Mesothelial cell of epicardium (in vitro differentiated cells): ENCODE measurements at places on chromosomes 5 and 9. TPM values are rescaled to one million over a fixed set of nuclear protein-coding genes. Genes with fewer than 3 reads are reported as not detected.

CCNI2 gene
- 1.5 to 2.5 TPM (median 1.8 TPM) in 3 replicates for total RNA-seq

IFNA21 gene
- total RNA-seq, result not detected in 3 replicates

SPATA31D4 gene
- not detected in 3 replicates for total RNA-seq

DIPK1B gene
- 56.2 to 60.5 TPM (median 58.1 TPM) in 3 replicates for total RNA-seq

SLC1A3 gene
- 55.0 to 59.4 TPM (median 56.3 TPM) in 3 replicates for total RNA-seq

C9orf153 gene
- total RNA-seq, result 0.27 to 0.51 TPM (median 0.41 TPM) in 3 replicates

NR6A1 gene
- 5.2 to 6.2 TPM (median 5.9 TPM) in 3 replicates for total RNA-seq

DMRT3 gene
- total RNA-seq, result 2.1 to 3.3 TPM (median 2.5 TPM) in 3 replicates

PCDHB3 gene
- total RNA-seq, result 19.2 to 21.6 TPM (median 19.8 TPM) in 3 replicates

DNA sequence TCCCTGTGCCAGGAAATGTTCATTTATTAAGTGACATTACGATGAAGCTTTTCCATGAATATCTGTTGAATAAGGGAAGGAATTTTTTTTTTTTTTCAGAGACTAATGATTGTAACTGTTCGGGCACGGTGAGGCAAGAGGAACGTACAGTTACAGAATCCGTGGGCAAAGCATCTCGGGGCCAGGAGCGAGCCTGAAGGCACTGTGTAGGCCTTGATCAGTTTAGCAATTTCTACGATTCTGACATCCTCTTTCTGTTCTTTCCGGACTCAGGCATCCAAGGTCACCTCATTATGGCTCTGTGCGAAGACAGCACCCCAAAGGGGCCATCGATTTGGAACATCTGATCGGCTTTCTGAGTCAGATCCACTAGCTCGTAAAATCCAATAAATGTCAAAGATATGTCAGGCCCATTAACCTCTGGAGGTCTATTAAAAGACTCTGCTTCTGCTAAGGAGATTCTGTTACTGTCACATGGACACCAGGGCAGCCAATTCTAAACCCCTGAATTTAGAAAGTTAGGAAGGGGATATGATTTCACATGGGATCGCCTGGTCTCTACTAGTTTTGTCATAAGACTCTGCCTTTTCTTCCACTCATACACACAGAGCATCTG is 41.4 kb upstream of the BOD1 start:
- H3K4me1 ChIP-seq, result no peaks in the 10 kb centered on the region
- H3K27me3 ChIP-seq, result no peaks in the 10 kb centered on the region
- H3K27ac ChIP-seq, result no peak overlapping the region
- H3K4me3 ChIP-seq, result no peak overlapping the region
- DNase-seq, result no peak
- no peaks in the 10 kb centered on the region for H3K36me3 ChIP-seq

GRCh38 chr9:106954974-106955850 is 92.2 kb downstream of the ZNF462 start:
- peaks cover 65% of the 10 kb centered on the region for H3K36me3 ChIP-seq
- no peak for DNase-seq
- no peak overlapping the region for H3K27ac ChIP-seq
- H3K27me3 ChIP-seq, result no peaks in the 10 kb centered on the region
- no peaks in the 10 kb centered on the region for H3K4me1 ChIP-seq

DNA sequence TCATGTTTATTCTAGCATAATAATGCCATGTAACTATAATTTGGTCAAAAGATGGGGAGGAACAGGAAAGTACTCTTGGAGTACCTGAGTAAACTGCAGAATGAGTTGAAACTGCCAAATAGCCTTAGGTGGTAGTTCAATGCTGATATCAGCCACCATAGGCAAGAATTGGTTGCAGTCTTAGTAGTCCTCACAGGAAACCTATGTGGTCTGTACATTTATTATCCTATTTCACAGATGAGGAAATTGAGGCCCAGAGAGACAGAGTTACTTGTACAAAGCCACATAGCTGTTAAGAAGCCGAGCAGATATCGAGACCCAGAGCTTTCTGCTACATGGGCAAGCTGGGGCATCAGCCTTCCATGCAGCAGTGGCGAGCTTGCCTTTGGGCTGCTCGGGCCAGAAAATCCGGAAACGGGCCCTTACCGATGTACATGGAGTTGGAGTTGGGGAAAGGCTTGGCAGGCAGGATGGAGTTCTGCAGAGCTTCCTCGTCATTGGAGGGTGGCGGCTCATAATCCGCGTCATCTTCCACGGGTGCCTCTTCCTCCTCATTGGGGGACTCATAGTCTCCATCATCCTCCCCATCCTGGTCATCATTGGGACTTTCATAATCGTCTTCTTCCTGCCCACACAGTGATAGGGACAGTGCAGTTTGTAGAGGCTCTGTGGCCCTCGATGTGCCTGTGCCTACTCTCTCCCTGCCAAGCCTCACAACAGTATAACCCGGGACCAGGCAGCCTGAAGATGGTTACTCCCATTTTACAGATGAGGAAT is 27.1 kb downstream of the LCP2 start:
- H3K27ac ChIP-seq, result no peak overlapping the region
- H3K27me3 ChIP-seq, result peaks cover 13% of the 10 kb centered on the region
- no peak overlapping the region for H3K4me3 ChIP-seq
- no peak for DNase-seq
- no peaks in the 10 kb centered on the region for H3K36me3 ChIP-seq

- peaks cover 7% of the 10 kb centered on the region for H3K36me3 ChIP-seq
- H3K27ac ChIP-seq, result peak overlapping the region; percentile 71
- no peaks in the 10 kb centered on the region for H3K27me3 ChIP-seq
Measured at GRCh38 chr5:151569132-151570046, 21.7 kb downstream of the FAT2 start.

GRCh38 chr9:99354104-99354503 is 132.0 kb downstream of the SEC61B start:
- H3K4me3 ChIP-seq, result no peak overlapping the region
- H3K27ac ChIP-seq, result no peak overlapping the region
- peaks cover 5% of the 10 kb centered on the region for H3K27me3 ChIP-seq
- no peaks in the 10 kb centered on the region for H3K36me3 ChIP-seq

- H3K27me3 ChIP-seq, result no peaks in the 10 kb centered on the region
- H3K4me3 ChIP-seq, result no peak overlapping the region
- peaks cover 23% of the 10 kb centered on the region for H3K4me1 ChIP-seq
- H3K27ac ChIP-seq, result peak overlapping the region; percentile 22
- H3K36me3 ChIP-seq, result peaks cover 3% of the 10 kb centered on the region
Measured at GRCh38 chr5:163916376-163916775, 411.0 kb downstream of the MAT2B start.

DNA sequence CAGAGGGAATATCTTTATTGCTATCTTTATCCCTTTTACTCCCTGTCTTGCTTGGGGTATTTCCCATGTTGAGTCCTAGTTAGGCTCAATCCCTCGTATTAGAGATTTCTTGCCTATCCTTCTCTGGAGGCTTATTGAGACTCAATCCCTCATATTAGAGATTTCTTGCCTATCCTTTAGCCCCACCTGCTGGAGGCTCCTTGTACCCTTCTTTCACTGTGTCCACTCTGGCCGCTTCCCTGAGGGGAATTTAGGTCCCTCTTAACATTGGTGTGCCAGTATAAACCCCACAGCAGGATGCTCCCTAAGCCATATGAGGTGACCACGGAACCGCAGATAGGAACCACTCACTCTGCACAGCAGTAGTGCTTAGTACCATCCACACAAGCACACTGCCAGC is 110.7 kb upstream of the MAMDC2 start:
- peaks cover 9% of the 10 kb centered on the region for H3K27me3 ChIP-seq
- no peak for DNase-seq
- H3K36me3 ChIP-seq, result no peaks in the 10 kb centered on the region
- H3K27ac ChIP-seq, result no peak overlapping the region
- H3K4me1 ChIP-seq, result no peaks in the 10 kb centered on the region

DNA sequence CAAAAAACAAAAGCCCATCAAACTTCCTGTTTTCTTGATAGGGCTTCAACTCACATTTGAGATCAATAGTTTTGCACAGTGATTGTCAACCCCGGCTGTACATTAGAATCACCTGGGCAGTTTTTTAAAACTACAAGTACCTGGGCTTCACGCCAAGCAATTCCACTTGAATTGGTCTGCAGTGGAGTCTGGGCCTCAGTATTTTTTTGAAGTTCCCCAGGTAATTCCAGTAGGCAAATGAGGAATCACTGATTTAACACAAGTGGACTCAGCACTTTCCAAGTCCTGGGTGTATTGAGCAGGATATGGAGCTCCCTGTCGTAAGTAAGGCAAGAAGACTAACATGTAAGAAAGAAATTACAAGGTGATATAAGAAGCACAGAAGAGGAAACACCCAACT is 14.8 kb upstream of the SMIM15 start:
- H3K36me3 ChIP-seq, result no peaks in the 10 kb centered on the region
- H3K27me3 ChIP-seq, result no peaks in the 10 kb centered on the region
- no peak overlapping the region for H3K27ac ChIP-seq
- no peak for DNase-seq

GRCh38 chr5:141811287-141812155 is 66.7 kb downstream of the PCDH1 start:
- H3K4me1 ChIP-seq, result peaks cover 11% of the 10 kb centered on the region
- H3K36me3 ChIP-seq, result no peaks in the 10 kb centered on the region
- DNase-seq, result peak; percentile 43
- H3K4me3 ChIP-seq, result peak overlapping the region; percentile 33

DNA sequence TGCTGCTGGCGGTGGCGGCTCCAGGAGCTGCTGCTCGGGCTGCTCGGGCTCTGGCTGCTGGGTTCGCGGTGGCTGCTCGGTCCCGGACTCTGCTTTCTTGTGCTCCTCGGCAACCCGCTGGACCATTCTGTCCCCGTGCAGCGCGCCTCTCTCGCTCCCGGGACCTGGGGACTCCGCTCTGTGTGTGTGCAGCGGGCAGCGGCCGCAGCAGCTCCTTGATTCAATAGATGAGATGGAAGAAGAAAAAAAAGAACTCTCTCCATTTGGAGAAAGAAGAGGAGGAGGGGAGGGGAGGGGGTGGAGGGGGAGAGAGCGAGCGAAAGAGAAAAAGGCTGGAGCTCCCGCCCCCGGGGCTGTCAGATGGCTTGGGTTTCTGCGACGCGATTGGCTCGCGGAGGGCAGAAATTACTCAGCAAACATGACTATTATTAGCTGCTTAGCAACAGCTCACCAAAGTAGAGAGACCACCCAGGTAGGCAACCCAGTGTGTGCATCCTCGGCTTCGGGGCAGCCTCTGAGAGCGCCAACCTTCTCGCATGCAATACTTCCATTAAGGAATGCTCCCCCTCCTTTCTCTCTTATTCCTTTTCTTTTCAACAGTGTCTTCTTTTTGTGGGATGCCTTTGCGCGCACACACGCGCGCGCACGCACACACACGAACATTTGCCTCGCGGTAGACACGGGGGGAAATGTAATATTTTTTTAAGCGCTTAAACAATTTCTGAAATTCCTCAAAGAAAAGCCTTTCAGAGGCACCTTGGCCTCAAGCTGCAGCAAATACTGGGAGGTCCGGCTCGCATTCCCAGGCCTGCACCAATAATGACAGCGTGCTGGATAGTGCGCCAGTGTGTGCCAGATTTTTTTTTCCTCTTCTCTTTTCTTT is 7.6 kb downstream of the PTCH1 start:
- DNase-seq, result peak; percentile 79
- peak overlapping the region; percentile 97 for H3K4me3 ChIP-seq
- H3K4me1 ChIP-seq, result peaks cover 37% of the 10 kb centered on the region
- peaks cover 28% of the 10 kb centered on the region for H3K27me3 ChIP-seq
- no peaks in the 10 kb centered on the region for H3K36me3 ChIP-seq

GRCh38 chr5:6847870-6848269 is 134.6 kb downstream of the TENT4A start:
- H3K27ac ChIP-seq, result no peak overlapping the region
- peaks cover 5% of the 10 kb centered on the region for H3K27me3 ChIP-seq
- H3K4me1 ChIP-seq, result no peaks in the 10 kb centered on the region
- no peak for DNase-seq
- H3K36me3 ChIP-seq, result no peaks in the 10 kb centered on the region

DNA sequence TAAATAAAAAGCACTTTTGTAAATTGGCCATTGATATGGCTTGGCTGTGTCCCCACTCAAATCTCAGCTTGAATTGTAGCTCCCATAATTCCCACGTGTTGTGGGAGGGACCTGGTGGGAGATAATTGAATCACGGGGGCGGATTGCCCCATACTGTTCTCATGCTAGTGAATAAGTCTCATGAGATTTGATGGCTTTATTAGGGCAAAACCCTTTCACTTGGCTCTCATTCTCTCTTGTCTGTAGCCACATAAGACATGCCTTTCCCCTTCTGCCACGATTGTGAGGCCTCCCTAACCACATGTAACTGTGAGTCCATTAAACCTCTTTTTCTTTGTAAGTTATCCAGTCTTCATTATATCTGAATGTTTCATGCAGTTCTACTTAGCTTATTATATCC is 153.2 kb downstream of the TARS1 start:
- peaks cover under 1% of the 10 kb centered on the region for H3K4me1 ChIP-seq
- DNase-seq, result no peak
- no peak overlapping the region for H3K27ac ChIP-seq
- no peaks in the 10 kb centered on the region for H3K27me3 ChIP-seq

GRCh38 chr5:179345433-179346321 is at the start of gene ADAMTS2:
ADAMTS2 (minus strand) TSS chr5:179345461; CDS start chr5:179345328, 133 bp downstream.
- peaks cover 12% of the 10 kb centered on the region for H3K4me1 ChIP-seq
- no peak for DNase-seq
- peaks cover 77% of the 10 kb centered on the region for H3K27me3 ChIP-seq
- peak within 1 kb of the TSS; percentile 62 for H3K4me3 ChIP-seq

DNA sequence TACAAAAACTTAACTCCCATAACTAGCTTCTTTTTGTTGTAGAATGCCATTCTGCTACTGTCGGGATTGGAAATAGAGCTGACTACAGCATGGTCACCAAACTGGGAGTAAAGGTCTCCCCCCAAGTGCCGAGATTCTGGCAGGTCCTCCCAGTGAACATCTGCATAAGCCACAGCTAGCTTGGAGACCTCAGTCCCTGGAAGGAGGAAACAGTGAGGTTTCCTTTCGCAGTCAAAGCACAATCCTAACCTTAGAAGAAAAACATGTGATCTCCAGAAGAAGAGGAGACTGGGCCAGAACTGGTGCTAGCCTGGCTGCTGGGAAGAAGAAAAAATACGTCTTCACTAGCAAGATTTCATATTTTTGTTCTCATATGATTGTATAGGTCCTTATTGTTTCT is 127.4 kb downstream of the SCAMP1 start:
- H3K4me1 ChIP-seq, result peaks cover 10% of the 10 kb centered on the region
- no peak overlapping the region for H3K27ac ChIP-seq
- no peaks in the 10 kb centered on the region for H3K27me3 ChIP-seq

DNA sequence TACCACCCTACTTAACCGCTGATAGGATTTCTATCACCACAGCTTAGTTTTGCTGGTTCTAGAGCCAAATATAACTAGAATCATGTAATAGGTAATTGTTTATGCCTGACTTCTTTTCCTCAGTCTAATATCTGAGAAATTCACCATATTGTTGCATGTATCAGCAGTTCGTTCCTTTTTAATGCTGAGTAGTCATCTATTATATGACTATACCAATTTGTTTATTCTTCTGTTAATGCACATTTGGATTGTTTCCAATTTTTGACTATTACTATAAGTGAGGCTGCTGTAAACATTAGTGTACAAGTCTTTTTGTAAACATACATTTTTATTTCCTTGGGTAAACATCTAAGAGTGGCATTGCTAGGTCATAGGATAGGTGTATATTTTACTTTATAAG is 25.9 kb downstream of the CSNK1G3 start:
- no peak for DNase-seq
- no peaks in the 10 kb centered on the region for H3K36me3 ChIP-seq
- peaks cover 13% of the 10 kb centered on the region for H3K4me1 ChIP-seq
- no peak overlapping the region for H3K4me3 ChIP-seq
- H3K27me3 ChIP-seq, result no peaks in the 10 kb centered on the region
